ENCODE measurements at places on chromosomes 12 and 14. TPM values are rescaled to one million over a fixed set of nuclear protein-coding genes. Genes with fewer than 3 reads are reported as not detected.

DNA sequence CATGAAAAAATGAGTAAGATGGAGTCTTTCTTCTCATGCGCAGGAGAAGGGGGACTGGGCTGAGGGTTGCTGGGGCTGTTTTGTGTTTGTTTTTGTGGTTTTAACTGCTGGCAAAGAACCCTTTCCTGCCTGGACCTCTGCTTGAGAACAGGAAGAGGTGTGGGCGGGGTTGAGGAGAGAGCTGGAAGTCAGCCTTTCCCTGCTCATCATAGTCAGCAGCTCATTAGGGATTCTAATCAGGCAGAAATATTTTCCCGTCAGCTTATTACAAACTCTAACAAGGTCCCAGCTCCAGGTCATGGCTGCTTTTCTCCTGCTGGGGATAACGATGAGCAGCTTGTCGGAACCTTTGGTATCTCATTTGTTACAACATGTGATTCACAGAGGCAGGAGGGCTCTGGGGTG, 185.0 kb upstream of the NRXN3 start:
- no peak for DNase-seq

SLC38A4 gene
- 37.1 TPM for total RNA-seq

- DNase-seq, result peak; percentile 41
Observed at GRCh38 chr14:66444271-66444927, 41.8 kb upstream of the CCDC196 start.

GRCh38 chr14:38618514-38618913, 362.6 kb upstream of the CLEC14A start:
- DNase-seq, result no peak

FGF6 gene
- total RNA-seq, result not detected

DNA sequence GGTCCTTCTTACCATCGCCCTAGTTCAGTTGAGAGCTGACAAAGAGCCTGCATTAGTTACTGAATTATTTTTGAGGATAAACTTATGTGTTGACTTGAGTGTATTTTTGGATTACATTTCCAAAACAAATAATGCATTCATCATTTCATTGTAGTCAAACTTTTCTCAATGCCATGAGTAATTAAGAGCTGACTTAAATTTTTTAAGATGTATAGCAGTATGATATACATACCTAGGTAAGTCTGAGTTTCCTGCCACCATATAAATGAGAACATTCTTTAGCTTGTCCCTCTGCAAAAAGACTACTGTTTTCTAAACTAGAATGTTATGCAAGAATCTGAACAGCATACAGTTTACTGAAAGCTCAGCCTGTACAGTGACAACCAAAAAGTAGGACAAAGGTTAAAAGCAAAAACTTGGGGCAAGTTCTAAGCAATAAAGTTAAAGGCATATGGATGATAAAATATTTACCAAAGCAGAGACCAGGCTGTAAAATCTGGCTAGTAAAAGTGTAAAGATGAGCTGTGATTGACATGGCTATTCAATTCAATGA, 82.1 kb upstream of the FERMT2 start:
- no peak for DNase-seq

- DNase-seq, result no peak
Observed at GRCh38 chr12:10726945-10727344, 3.8 kb upstream of the YBX3 start.

DNA sequence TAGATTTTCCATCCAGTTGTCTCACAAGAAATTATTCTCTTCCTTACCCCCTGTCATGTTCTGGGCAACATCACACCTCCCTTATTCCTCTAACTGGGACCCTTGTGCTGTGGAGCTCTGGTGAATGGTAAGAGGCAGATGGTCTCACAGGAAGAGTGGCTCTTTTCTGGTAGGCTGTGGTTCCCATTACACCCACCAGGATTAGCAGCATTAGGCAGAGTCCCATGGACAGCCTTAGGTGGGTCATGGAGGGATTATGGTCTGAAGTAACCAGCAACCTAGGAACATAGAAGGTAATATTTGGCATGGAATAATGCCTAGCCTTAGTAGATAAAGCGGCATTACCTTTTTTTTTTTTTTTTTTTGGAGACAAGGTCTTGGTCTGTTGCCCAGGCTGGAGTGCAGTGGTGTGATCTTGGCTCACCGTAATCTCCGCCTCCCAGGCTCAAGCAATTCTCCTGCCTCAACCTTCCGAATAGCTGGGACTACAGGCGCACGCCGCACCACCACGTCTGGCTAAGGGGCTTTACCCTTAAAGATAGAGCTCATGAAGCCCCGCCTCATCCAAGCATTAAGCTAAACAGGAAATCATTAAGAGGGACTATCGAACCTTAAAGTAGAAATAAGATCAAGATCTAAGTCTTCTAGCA, 4.0 kb downstream of the C14orf119 start:
- no peak for DNase-seq

Measured in ureter (tissue), 1 donor.